Activated naive CD4-positive, alpha-beta T cell treated with anti-CD3 and anti-CD28 coated beads for 36 hours (primary cell): ENCODE measurements at places on chromosomes 1 and 21. TPM values are rescaled to one million over a fixed set of nuclear protein-coding genes. Genes with fewer than 3 reads are reported as not detected.
A peak's percentile ranks its signal among the peaks of the same experiment; 100 is the strongest.

DNA sequence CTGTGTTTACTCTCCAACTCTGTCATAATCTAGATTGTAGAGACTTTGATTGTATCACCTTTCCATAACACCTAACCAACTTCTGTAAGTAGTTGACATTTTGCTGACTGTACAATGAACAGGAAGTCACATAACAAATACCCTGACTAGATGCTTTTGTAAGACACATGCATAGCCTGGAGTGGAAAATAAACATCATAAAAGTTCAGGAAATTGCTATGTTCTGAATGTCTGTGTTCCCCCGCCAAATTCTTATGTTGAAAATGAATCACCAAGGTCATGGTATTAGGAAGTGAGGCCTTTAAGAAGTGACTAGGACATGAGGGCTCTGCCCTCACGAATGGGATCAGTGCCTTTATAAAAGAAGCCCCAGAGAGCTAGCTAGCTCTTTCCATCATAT lies 40.4 kb upstream of the ZSWIM5 start:
- H3K27ac ChIP-seq: peak overlapping the region; percentile 87
- peak; percentile 18 for DNase-seq
- H3K4me1 ChIP-seq: peaks cover 19% of the 10 kb centered on the region
- no peaks in the 10 kb centered on the region for H3K27me3 ChIP-seq
- no peak overlapping the region for H3K4me3 ChIP-seq

DNA sequence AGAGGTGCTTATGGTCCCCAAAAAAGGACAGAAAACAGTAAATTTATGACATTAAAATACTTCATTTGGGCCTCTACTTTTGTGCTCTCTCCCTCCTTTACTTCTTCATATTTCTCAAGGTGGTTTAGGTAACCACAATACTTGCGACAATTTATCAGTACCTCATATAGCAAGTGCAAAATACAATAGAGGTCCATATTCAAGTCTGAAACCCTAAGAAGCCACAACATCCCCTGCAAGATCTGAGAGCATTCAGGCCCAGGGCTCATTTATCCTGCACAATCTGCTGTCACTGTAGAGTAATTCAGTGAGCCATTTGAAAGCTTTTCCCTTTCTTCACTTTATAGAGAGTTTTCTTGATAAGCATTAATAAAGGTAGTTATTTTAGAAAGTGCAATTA lies 24.2 kb upstream of the ATP6V1G3 start:
- no peak for DNase-seq
- H3K4me1 ChIP-seq: peaks cover 58% of the 10 kb centered on the region
- no peak overlapping the region for H3K4me3 ChIP-seq
- no peaks in the 10 kb centered on the region for H3K27me3 ChIP-seq
- H3K36me3 ChIP-seq: peaks cover 6% of the 10 kb centered on the region

GRCh38 chr1:53073868-53074311 lies 11.9 kb downstream of the PODN start:
- no peaks in the 10 kb centered on the region for H3K36me3 ChIP-seq
- no peak overlapping the region for H3K27ac ChIP-seq
- peak; percentile 3 for DNase-seq
- no peak overlapping the region for H3K4me3 ChIP-seq
- H3K4me1 ChIP-seq: no peaks in the 10 kb centered on the region

- peaks cover 13% of the 10 kb centered on the region for H3K4me1 ChIP-seq
- peaks cover 7% of the 10 kb centered on the region for H3K27me3 ChIP-seq
- H3K27ac ChIP-seq: no peak overlapping the region
- no peak for DNase-seq
- H3K4me3 ChIP-seq: no peak overlapping the region
Measured at GRCh38 chr1:184487531-184488193, 100.8 kb downstream of the C1orf21 start.

GRCh38 chr1:5983361-5984103 lies 8.7 kb downstream of the NPHP4 start:
- no peaks in the 10 kb centered on the region for H3K27me3 ChIP-seq
- no peak overlapping the region for H3K4me3 ChIP-seq
- no peaks in the 10 kb centered on the region for H3K4me1 ChIP-seq
- no peaks in the 10 kb centered on the region for H3K36me3 ChIP-seq
- H3K27ac ChIP-seq: no peak overlapping the region
- DNase-seq: no peak

SPEN gene
- total RNA-seq: 33.7 TPM

S100A2 gene
- total RNA-seq: 0.74 TPM

CLCA1 gene
- total RNA-seq: not detected
